SK-N-DZ (cell line): ENCODE measurements at places on chromosomes 7 and 10.

GRCh38 chr7:93432130-93432529 is 142.4 kb downstream of the CALCR start:
- no peak for DNase-seq

GRCh38 chr10:28980264-28980663 is 302.9 kb downstream of the BAMBI start:
- DNase-seq: no peak

DNA sequence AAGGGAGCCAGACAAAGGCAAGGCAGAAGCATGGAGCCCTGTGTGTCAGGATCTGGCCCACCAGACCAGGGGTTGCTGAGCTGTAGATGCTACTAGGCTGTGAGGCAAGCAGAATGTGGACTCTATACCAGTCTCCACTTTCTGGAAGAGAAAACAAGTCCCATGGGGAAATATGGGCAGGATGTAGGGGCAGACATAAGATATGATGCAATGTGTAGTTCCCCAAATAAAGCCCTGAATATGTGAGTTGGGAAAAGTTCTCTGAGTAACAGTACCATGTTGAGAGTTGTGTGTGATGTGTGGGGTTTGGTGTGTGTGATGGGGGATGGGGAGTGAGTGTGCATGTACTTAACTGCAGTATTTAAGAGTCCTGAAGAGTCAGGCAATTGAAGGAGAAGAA is 62.3 kb downstream of the NPSR1 start:
- DNase-seq: no peak

DNA sequence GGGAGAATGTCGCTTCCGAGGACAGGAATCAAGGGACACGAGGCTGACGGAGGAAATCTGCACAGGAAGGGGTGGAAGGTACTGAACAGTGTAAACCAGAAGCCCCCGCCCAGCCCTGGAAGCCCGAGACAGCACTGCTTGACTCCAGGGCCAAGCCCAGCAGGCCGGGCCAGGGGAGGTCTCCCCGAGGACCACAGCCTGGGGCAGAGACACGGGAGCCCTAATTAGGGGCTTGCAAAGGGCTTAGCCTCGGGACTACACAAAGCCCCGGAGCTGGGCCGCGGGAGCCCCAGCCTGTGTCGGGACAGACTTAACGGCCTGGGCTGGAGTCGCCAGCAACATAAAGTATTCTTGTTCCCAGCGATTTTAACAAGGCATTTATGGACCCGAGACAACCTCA is 50.8 kb downstream of the OAT start:
- DNase-seq: no peak

DNA sequence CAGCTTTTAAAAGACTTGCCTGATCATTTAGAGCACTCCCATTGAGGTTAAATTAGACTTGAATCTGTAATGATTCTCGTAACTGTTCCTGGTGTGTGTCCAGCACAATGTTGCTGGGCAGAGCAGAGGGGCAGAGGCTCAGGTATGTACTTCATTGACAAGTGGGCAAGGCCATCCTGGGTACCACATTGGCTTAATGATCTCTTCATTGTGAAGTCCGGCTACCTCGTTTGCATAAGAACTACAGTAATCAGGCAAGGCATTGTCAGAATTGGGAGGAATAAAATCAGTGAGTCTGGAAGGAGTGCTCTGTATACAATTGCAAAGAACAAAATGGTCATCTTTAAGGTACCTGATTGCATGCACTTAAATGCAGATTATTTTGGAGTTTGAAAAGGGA is 6.1 kb downstream of the RPS24 start:
- DNase-seq: no peak

DNA sequence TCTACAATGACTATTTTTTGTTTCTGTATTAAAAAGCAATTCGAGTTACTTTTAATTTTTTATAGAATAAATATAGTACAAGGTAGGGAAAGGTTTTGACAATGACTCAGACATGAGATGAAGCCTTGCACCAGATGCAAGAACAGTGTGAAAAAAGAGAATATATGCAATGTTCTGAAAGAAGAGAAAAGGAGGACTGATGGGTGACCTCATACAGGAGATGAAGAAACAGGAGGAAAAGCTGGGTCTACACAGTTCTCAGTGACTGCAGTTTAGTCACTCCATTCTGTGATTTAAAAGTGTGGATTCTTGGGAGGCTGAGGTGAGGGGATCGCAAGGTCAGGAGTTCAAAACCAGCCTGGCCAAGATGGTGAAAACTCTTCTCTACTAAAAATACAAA is 38.3 kb upstream of the YAE1 start:
- no peak for DNase-seq

GRCh38 chr10:62178568-62178967 is 90.1 kb downstream of the RTKN2 start:
- DNase-seq: no peak

- peak; percentile 27 for DNase-seq
These were observed 2.2 kb upstream of the INPP5F start for GRCh38 chr10:119723624-119724023.
